ENCODE measurements at places on chromosomes 4 and X.
A peak's percentile ranks its signal among the peaks of the same experiment; 100 is the strongest.

DNA sequence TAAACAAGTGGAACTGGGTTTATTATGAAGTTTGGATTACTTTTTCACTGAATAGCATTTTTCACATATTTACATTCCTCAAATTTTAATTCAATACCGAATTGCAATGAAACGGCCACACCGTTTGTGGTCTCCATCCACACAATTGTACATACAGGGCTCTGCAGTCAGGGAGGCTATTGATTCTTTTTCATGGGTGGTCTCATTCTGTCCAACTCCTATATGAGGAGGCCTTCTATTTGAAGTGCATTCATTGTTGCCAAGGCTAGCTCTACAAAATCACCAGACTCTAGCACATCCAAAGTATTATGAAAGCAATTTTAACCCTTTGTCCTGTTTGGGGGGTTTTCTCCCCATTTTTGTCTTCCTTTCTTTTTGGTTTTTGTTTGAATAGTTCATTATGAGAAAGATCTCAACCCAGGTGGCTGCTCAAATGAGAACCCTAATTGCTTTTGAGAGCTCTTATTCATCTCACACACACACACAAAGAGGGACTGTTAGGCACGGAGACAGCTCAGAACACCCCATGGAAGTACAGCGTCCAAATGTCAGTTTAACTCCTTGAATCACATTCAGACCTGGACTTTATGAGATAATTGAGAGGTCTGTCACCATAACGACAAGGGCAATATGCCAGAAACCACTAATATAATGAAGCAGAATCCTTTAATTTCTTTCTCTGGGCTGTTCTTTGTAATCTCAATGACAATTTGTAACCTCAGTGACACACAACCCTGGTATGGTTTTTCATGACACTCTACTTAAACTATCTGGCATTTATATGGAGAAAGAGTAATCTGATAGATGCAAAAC lies 79.4 kb downstream of the NLGN4X start:
- no peak for DNase-seq

DNA sequence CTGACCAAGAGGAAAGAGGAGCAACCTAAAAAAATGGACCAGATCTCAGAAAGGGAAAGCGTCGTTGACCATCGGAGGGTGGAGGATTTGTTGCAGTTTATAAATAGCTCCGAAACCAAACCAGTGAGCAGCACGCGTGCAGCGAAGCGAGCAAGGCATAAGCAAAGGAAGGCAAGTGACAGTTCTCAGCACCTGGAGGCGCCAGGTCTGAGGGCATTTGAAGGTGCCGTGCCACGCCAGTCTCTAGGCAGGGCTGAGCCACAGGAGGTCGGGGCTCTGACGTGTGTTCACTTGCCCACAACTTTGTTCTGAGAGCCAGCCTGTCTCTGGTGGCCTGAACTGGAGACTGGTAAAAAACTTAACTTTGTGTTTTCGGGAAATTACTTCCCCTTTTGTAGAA lies 59.7 kb downstream of the TNIP2 start:
- DNase-seq = no peak

DNA sequence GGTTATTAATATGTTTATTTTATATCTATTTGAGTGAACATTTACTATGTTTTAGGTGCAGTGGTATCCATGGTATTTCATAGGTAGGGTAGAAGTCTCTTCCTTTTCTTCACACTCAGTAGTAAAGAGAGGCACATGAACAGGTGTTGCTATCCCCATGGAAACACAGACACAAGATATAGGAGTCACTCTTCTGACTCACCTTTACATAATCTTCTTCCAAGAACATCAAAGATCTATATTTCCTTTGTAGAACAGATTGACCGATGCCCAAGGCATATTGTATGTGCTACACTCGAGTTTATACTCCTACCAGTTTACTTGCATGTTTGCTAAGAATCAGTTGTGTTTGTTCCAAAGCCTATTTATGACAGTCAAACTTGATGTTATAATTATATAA lies 1997.4 kb downstream of the C4orf33 start:
- DNase-seq = no peak

DNA sequence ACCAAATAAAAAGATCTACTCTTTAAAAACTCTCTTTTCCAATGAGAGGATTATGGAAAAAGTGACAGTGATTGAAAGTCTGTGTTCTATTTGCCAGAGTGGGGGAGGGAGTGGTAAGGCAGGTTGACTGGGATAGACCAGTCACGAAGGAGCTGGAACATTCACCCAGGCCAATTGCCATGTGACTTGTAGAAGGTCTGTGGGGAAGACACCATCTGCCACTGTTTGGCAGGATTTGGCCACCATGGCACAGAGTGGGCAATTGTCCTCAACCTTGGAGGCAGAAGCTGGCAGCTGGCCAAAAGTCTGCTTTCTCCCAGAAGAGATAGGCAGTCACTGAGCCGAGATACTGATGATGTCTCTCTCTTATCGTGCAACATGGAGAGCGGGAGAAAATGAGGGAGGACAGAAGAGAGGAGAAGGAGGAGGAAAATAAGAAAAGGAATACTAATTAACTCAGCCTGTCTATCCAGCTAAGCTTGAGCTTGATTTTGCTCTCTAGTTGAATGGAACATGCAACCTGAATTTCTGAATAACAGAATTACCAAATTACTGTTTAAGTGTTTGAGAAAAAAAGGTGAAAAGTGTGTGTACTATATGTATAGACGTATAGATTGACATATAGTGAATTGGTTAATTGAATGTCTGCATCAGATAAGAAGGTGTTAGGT lies 267.1 kb downstream of the ARHGAP24 start:
- no peak for DNase-seq

- DNase-seq = peak; percentile 52
These were observed 49.4 kb downstream of the RTL9 start for GRCh38 chrX:110407910-110408545.

GRCh38 chr4:6852582-6852981 lies 57.0 kb upstream of the TBC1D14 start:
- no peak for DNase-seq

DNA sequence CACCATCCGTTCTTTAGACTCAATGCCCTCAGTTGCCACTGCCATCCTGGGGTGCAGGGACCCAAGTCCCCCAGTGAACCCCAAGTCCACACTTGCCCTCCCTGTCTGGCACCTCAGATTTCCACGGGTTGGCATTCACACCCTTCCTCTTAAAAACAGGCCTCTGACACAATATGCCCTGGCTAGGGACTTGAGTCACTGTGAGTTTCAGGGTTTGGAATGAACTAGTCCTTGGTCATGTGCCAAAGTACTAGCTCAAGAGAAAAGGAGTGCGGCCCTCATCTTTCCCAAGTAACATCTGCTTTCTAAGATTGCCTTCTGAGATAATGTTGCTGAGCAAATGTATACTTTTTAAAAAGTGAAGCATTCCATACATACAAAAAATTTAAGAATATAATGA lies 134.0 kb downstream of the MID1 start:
- DNase-seq = no peak

DNA sequence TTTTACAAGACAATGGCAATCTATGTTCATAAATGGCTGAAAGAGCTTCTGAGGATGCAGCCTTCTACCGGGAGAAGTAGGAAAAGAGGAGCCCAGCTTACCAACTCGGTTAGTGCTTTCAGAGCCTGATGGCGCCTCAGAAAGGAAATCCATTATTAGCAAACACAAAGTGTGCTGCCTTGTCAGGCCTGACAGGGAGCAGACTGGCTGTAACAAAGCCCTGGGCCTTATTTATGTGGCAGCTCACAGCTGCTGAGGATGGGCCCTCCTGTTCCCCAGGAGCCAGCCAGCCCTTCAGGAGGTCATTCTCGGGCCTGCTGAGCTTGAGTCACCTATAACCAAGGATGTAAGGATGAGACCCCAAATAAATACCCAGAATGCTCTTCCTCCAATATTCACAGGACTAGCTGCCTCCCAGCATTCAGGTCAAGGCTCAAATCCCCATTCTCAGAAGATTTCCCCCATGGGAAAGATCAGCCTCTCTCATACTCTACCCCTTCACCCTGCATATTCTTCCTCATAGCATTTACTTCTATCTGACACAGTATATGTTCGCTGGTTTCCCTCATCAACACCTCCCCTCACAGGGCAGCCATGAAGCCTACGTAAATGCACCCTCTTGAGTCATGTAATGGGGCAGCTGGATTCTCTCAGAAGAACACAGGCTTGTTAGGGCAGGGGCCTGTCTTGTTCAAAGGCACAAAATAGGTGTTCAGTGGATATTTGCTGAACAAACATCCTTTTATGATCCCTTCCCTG lies 227.0 kb upstream of the RASGEF1B start:
- DNase-seq = no peak

Measured in ureter (tissue), 1 donor.